ENCODE measurements at places on chromosomes 6 and 20. TPM values are rescaled to one million over a fixed set of nuclear protein-coding genes. Genes with fewer than 3 reads are reported as not detected.

LTB gene
- 0.36 TPM for total RNA-seq

DNA sequence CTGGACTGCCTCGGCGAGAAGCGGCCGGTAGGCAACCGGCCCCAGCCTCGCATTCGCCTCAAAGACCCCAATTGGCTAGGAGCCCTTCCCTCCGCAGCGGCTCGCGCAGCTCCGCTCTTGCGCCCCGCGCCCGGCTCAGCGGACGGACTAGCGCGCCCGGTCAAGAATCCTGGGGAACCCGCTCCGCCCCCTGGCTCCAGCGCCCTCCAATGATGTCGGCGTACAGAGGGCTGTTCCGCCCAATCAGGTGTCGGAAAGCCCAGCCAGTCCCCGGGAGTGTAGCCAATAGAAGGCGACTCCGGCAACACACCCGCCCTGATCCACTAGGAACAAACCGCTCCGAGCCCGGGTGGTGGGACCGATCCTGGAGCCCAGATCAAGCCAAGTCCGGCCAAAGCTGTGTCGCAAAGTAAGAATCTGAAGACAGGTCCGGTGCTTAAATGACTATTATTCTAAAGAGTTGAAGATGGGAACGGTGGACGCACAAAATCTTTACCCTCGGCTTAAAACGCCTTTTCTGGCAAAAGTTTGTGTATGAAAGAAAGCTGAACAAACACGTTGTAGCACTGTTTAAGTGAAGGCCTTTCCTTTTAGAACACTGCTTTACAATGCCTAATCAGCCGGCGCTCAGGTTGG lies 132.2 kb downstream of the OGFRL1 start:
- DNase-seq: peak; percentile 98

DNA sequence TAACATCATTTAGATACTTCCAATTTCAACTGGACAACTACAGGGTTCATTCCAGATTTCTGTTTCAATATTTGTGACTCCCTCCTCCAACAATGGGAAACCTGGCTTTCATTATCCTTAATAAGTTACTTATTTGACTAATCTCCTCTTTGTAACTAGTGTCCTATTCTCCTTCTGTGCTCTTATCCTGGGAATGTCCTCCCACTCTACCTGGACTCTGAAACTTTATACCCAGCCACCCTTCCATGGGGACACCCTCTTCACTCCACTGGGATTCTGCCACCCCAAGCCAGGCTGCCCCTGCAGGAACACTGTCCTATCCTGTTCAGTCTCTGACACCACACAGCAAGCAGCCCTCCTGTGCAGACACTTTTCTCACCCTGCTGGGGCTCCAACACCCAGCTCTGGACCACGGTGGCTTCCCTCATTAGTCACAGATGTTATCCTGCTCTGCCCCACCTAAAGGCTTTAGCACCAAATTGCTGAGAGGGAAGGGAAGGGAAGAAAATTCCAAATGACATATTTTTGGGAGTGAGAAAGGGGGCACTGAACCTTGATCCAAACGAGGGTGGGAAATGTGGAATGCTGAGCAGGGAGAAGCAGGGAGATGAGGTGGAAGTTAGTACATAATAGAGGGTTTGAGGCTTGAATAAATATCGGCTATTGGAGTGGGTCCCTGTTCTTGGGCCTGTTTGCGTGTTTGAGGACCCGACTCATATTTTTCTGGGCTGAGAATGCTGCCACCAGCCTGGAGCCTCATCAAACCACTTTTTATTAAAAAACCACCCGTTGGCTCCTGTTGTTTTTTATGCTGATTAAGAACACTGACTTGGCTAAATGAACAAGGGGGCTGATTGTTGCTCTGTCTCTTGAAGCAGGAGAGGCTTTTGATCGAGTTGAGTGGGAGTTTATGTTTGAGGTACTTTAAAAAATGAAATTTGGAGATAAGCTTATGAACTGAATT lies 54.0 kb upstream of the AKIRIN2 start:
- DNase-seq: no peak

DNA sequence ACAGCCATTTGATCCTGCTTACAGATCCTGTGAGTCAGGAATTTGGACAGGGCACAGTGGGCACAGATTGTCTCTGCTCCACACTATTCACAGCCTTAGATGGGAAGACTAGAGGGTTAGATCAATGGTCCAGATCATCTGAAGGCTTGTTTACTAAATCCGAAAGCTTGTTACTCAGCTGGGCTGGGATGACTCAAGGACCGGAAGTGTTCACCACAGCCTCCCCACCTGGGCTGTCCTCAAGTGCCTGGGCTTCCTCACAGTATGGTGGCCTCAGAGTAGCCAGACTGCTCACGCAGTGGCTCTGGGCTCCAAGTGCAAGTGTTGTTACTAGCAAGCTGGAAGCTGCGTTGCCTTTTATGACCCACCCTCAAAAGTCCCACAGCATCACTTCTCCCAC lies 75.4 kb upstream of the INSM1 start:
- DNase-seq: no peak

GRCh38 chr20:45366631-45367030 lies 3.7 kb downstream of the SYS1 start:
- DNase-seq: no peak

GRCh38 chr6:27452496-27452897 lies 20.4 kb downstream of the ZNF184 start:
- DNase-seq: no peak

FAM162B gene
- total RNA-seq: 4.0 TPM
